ENCODE measurements at places on chromosomes 11 and 22. TPM values are rescaled to one million over a fixed set of nuclear protein-coding genes. Genes with fewer than 3 reads are reported as not detected.

Gene AIFM3
- polyA plus RNA-seq = 0.24 TPM

Gene KDELR3
- polyA plus RNA-seq = 17.8 TPM

Gene GAB4
- polyA plus RNA-seq = not detected

Gene CBLIF
- not detected for polyA plus RNA-seq

Gene CRYBB2
- polyA plus RNA-seq = 0.09 TPM

Gene OR8D1
- polyA plus RNA-seq = not detected

Gene ENTHD1
- not detected for polyA plus RNA-seq

Gene P2RX6
- 1.6 TPM for polyA plus RNA-seq

Gene CASP5
- polyA plus RNA-seq = not detected

Gene THY1
- polyA plus RNA-seq = 146 TPM

Gene GPHA2
- not detected for polyA plus RNA-seq

Gene TIGD3
- 0.03 TPM for polyA plus RNA-seq

Gene CHRM1
- not detected for polyA plus RNA-seq

Gene DRD2
- 28.7 TPM for polyA plus RNA-seq

Gene MS4A3
- not detected for polyA plus RNA-seq

Gene LRRC75B
- 6.9 TPM for polyA plus RNA-seq

Gene MUC5AC
- under 0.01 TPM for polyA plus RNA-seq

Gene RIC3
- 0.68 TPM for polyA plus RNA-seq

Gene P2RX3
- polyA plus RNA-seq = not detected

Gene SLC1A2
- not detected for polyA plus RNA-seq

Gene C11orf86
- polyA plus RNA-seq = not detected

Gene RAB3IL1
- polyA plus RNA-seq = 1.00 TPM

Gene APOBEC3F
- 13.4 TPM for polyA plus RNA-seq

Gene HEPN1
- not detected for polyA plus RNA-seq

Gene CABP4
- 0.52 TPM for polyA plus RNA-seq

Gene OR10G8
- polyA plus RNA-seq = not detected

Gene SAA4
- not detected for polyA plus RNA-seq

Gene B4GALNT4
- 7.6 TPM for polyA plus RNA-seq

Gene SOX6
- 0.97 TPM for polyA plus RNA-seq

Gene H19
- 0.58 TPM for polyA plus RNA-seq

Gene SMIM35
- polyA plus RNA-seq = not detected

Gene FAR1
- polyA plus RNA-seq = 96.7 TPM

Gene NXPE2
- 0.05 TPM for polyA plus RNA-seq

Gene SLC35F2
- 30.8 TPM for polyA plus RNA-seq

Gene RASSF7
- 35.2 TPM for polyA plus RNA-seq

Gene C11orf91
- 0.08 TPM for polyA plus RNA-seq

Gene OR51B4
- not detected for polyA plus RNA-seq
